ENCODE measurements at places on chromosomes 16 and 17.

DNA sequence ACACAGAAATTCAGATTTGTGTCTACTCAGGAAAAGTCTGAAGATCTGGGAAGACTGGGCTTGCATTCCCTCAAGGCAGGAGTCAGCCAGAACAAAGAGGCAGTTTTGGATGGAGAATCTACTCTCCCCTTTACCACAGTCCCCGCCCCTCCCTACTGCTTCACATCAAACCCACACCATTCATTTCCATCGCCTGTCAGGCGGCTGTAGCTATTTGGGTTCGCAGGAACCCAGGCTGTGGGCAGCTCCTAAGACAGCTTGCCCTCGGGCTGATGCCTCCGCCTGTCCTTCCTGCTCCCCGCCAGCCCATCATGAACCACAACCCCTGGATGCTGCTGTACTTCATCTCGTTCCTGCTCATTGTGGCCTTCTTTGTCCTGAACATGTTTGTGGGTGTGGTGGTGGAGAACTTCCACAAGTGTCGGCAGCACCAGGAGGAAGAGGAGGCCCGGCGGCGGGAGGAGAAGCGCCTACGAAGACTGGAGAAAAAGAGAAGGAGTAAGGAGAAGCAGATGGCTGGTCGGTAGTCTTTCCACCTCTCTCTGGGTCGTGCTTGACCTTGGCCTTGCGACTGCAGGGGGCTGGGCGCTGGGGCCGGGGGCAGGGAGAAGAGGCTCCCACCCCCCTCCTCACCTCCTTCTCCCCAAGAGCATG, 27.0 kb upstream of the ABCC3 start:
- DNase-seq, result no peak

DNA sequence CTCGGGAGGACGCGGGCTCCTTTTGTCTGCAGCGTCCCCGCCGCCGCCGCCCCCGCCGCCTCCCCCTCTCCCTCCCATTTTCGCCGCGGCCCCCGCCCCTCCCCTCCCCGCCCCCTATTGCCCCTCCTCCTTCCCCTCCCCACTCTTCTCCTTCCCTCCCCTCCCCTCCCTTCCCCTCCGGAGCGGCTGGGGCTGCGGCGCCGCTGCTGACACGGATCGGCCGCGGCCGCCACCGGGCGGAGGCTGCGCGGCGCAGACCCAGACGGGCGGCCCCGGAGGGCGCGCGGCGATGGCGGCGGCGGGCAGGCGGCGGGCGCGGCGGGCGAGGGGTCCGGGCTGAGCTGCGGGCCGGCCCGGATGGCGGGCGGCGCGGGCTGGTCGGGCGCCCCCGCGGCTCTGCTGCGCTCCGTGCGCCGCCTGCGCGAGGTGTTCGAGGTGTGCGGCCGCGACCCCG, at the start of gene RAB11FIP4:
Gene RAB11FIP4, plus strand, starts transcription at position 180 of the 454 bp plus-strand sequence. Its CDS starts 178 bp downstream, at position 358.
- DNase-seq, result no peak

GRCh38 chr16:58661199-58661830, 23.3 kb downstream of the SLC38A7 start:
- DNase-seq, result peak; percentile 26

DNA sequence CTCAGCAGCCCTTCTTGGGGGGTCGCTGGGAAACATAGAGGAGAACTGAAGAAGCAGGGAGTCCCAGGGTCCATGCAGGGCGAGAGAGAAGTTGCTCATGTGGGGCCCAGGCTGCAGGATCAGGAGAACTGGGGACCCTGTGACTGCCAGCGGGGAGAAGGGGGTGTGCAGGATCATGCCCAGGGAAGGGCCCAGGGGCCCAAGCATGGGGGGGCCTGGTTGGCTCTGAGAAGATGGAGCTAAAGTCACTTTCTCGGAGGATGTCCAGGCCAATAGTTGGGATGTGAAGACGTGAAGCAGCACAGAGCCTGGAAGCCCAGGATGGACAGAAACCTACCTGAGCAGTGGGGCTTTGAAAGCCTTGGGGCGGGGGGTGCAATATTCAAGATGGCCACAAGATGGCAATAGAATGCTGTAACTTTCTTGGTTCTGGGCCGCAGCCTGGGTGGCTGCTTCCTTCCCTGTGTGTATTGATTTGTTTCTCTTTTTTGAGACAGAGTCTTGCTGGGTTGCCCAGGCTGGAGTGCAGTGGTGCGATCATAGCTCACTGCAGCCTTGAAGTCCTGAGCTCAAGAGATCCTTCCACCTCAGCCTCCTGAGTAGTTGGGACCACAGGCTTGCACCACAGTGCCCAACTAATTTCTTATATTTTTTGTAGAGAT, 3.4 kb downstream of the STH start:
- DNase-seq, result peak; percentile 17

DNA sequence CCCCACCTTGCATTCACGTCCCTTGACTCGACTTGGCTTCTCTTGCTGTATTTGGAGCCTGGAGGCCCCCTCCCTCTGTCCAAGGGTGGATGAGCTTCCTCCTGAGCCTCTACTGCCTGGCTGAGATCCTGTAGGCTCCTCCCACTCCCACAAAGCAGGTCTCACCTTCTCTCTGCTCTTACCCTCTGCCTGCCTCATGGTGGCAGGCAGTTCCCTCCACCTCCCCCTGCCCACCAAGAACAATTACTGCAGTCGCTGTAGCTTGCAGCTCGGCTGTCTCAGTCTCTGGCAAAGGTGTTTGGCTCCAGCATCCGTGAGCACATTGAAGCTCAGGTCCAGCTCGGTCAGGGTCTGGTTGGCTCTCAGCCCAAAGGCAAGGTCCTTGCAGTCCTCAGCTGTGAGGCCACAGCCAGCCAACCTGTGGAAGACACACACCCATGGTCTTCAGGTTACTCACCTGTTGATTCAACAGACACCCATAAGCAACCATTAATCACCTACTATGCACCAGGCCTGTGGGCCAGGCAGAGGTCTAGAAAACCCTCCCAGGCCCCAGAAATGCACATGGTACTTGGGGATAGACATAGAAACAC, 42.6 kb downstream of the NLRP1 start:
- DNase-seq, result no peak

- no peak for DNase-seq
Observed at GRCh38 chr17:16466407-16466806, 25.6 kb downstream of the LRRC75A start.

GRCh38 chr16:57711-58110, 4.1 kb downstream of the SNRNP25 start:
- no peak for DNase-seq

DNA sequence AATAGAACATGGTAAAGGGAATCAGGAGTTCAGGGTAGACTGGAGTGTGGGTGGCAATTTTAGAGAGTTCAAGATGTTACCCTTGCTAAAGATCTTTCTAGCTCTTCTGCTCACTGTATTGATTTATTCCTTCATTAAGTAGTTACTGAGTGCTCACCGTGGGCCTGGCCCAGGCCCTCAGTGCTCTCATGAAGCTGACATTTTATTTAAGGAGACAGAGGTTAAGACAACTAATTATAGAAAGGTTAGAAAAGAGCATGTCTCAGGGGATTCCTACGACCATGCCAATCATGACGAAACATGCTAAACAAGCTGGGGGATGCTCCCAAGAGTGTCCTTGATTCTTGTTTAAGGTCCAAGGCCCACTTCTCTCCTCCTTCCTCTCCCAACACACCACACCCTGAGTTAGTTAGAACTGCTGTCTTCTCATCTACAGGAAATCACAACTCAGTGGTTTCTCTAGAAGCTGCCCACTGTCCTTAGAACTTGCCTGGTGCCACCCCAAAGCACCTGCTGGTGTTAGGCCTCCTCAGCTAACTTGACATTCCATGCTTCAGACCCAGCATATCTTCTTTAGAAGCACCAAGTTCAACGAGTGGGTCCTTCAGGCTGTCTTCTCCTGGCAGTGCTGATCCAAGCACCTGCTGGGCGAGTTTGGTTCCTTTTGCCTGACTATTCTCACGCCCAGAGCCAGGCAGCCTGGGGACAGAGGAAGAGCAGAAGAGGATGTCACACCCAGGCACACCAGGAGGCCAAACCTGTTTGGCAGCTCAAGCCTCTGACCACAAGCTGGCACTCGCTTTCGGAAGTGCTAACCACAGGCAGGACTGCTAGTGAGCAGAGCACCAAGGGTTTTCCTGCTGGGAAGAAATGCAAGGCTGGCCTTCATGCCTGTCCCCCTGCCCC, 79.0 kb downstream of the GAS7 start:
- DNase-seq, result peak; percentile 76

DNA sequence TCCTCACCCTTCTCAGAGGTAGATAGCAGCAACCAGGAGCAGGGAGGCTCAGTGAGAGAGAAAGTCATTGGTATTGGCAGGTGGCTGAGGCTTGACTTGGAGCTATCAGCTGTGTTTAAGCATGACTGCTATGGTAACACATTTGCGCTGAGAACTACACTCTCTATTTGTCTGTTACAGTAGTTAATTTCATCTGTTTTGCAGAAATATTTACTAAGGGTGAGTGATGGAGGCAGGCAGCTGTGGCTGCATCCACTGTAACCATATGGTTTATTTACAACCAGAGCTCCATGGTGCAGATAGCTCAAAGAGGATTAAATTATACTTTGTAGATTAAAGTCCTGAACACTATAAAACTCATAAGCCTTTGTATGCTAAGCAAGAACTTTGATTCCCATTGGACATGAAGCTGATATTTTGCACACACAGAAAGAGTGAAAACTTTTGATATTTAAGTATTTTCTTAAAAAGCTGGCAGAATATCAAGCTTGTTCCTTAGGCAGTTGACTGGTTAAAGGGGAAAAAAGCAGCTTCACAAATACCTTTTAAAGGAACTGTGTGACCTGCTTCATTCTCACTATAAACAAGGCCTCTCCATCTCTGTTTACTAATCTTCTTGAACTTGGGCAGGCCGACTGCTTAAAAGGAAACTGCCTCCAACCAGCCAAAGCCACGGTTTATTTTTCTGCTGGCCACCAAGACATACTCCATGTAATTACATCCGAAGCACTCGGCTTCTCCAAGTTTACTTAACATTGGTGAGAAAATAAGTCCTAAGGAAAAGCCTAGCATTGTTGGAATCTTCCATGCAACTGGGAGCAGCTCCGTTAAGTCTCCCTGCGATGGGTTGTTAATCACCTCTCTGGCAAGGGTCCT, 299.8 kb upstream of the ZFHX3 start:
- DNase-seq, result no peak

- DNase-seq, result no peak
Observed at GRCh38 chr17:8188263-8188839, 1.6 kb downstream of the BORCS6 start.

- no peak for DNase-seq
Observed at GRCh38 chr16:35134471-35134870, 1675.1 kb downstream of the TP53TG3F start.

GRCh38 chr17:75113798-75114551, 4.2 kb downstream of the ARMC7 start:
- DNase-seq, result peak; percentile 78

DNA sequence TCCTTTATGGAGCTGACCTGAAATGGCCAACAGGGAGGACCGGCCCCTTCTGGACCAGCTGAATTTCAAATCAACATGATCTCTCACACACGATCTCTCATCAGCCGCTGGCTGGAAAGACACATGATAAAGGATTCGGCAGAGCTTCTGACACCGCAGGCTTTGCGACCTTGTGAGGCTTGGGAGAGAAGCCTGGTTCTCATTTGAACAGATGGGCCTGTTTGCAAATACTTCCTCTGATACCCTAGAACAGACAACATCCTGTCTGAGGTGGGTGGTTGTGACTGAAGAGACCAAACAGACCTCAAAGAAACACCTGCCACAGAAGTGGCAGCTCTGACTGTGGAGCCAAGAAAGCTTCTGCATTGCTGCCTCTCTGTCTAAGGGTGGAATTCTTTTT, 77.9 kb upstream of the SDK2 start:
- no peak for DNase-seq

- no peak for DNase-seq
Observed at GRCh38 chr16:11429823-11430222, 84.6 kb downstream of the RMI2 start.

GRCh38 chr16:53370827-53371226, 63.4 kb upstream of the RBL2 start:
- DNase-seq, result no peak

- DNase-seq, result no peak
Observed at GRCh38 chr17:49229805-49230600, 584 bp downstream of the PHOSPHO1 start.

DNA sequence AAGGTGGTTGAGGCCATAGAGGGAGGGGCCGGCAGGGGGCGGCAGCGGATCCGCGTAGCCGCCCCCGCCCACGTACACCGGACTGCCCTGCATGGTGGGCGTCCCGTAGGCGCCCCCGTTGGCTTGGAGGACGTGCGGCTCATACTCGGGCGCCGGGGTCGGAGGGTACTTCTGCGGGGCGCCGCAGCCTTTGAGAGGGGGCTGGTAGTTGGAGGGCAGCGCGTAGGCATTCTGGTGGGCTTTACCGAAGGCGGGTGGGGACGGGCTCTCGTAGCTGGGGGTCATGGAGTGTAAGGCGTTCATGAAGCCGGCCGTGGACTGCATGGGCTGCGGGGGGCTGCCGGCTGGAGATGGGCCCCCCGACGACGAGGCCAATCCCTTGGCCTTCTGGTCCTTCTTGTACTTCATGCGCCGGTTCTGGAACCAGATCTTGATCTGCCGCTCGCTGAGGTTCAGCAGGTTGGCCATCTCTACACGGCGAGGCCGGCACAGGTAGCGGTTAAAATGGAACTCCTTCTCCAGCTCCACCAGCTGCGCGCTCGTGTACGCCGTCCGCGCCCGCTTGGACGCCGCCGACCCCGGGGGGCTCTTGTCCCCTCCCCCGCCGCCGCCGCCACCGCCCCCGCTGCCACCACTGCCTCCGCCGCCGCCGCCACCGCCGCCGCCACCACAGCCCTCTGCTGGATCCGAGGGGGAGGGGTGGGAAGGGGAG, 5.7 kb upstream of the HOXB2 start:
- no peak for DNase-seq

- DNase-seq, result no peak
Observed at GRCh38 chr16:88651276-88651988, 579 bp upstream of the CYBA start.

DNA sequence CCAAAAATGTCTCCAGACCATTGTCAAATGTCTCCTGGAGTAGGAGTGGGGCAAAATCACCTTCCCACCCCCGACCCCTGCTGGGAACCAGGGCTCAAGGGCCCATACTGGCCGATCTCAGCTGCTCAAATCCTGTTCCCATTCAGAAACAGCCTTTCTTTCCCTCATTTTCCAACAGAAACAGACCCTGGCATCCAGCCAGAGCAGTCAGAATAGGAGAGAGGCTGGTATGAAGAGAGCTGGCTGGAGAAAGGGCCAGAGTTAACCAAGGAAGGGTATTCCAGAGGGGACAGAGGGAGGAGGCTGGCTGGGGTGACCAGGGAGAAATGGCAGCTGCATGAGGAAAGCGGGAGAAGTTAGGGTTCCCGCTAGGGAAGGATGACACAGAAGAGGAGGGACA, 199.1 kb downstream of the XYLT1 start:
- no peak for DNase-seq

- no peak for DNase-seq
Observed at GRCh38 chr16:49194537-49195236, 87.0 kb downstream of the CBLN1 start.

GRCh38 chr17:17420561-17421269, 56.1 kb upstream of the MED9 start:
- no peak for DNase-seq

- no peak for DNase-seq
Observed at GRCh38 chr17:80485846-80486245, 9.4 kb upstream of the NPTX1 start.
